ENCODE measurements at places on chromosomes 11 and 22.

DNA sequence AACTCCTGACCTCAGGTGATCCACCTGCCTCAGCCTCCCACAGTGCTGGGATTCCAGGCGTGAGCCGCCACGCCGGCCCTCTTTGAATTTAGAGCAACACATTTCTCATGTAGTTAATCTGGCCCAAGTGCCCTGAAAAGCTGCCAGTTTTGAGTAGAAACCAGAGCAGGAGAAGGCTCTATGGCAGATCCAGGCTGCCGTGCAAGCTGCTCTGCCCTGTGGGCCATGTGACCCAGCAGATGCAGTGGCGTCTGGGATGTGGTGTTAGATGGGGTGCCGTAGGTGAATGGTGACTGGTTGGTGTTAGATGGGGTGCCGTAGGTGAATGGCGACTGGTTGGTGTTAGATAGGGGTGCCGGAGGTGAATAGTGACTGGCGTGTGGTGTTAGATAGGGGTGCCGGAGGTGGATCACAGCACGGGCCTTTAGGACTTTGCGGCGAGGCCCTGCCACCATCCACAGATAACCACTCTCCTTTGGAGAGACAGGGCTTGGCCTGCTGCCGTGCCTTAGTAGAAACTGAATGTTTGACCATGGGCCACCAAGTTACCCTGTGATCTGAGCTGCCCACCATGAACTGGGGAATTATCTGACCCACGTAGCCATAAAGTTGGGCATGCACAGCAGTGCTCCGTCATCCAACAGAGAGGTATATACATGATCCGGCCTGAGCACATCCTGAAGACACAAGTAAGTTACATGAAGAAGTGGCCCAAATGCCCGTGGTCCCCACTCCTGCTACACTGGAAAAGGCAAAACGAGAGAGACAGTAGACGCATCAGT is 32.7 kb downstream of the ASCL2 start:
- DNase-seq, result no peak

DNA sequence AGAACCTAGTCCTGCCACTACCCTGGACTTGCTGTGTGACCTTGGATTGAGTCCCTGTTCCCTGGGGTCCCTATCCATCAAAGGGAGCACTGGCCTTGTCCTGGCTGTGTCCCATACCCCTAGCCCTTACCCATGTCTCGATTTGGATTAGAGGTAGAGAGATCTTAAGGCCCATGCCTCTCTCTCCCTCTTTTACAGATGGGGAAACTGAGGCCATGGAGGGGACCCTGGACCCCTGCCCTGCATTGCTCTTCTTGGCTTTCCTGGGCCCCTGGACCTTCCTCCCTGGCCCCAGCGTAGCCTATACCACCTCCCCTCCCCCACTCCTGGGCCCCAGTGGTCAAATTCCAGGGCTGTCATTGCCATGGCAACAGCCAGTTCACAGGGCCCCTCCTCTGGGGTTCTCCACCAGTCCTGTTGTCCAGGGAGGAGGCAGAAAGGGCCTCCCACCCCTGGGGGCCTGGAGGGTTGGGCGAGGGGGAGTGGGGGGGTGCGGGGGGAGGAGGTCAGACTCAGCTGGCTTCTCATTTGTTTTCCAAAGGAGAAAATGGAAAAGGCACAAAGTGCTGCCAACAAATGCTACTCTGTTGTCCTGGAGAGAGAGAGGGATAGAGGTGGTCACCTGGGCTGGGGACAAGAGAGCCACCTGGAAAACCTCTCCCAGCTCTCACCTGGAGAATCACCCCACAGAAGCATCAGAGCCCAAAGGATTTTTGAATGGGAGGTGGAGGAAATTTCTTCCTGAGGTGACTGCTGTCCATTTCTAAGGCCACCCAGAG is 23.3 kb downstream of the ARHGEF17 start:
- DNase-seq, result no peak

DNA sequence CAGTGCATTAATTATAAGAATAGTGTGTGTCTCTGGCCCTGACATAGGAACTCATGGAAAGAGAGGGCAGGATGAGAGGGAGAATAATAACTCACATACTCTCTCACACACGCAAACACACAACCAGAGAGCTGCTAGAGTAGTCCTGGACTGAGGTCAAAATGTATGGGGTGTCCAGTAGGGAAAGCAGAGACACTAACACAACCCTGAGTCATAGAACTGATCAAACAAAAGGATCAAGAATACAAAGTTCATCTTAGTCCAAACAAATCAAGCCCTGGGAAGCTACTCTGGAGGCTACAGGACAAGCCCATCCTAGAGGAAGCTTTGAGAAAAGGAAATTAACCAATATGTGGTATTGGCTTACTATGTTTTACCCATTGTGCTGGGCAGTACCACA is 178.5 kb upstream of the GUCY1A2 start:
- no peak for DNase-seq

- no peak for DNase-seq
Measured at GRCh38 chr11:10611979-10612862, 43.8 kb upstream of the LYVE1 start.

DNA sequence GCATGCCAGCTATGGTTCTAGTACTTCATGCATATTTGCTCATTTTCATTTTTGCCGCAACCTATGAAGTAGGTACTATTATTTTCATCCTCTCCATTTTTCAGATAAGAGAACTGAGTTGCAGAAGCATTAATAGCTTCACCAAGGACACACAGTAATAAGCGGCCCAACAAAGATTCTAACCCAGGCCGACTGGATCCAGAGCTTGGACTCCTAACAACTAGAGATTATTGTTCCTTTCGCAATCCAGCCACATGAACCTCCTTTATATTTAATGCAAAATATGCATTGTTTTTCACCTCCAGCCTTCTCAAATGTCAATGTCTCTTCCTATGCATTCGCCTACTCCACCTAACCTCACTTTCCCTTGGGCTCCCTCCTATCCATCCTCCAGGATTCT is 148.3 kb downstream of the CCDC34 start:
- no peak for DNase-seq

DNA sequence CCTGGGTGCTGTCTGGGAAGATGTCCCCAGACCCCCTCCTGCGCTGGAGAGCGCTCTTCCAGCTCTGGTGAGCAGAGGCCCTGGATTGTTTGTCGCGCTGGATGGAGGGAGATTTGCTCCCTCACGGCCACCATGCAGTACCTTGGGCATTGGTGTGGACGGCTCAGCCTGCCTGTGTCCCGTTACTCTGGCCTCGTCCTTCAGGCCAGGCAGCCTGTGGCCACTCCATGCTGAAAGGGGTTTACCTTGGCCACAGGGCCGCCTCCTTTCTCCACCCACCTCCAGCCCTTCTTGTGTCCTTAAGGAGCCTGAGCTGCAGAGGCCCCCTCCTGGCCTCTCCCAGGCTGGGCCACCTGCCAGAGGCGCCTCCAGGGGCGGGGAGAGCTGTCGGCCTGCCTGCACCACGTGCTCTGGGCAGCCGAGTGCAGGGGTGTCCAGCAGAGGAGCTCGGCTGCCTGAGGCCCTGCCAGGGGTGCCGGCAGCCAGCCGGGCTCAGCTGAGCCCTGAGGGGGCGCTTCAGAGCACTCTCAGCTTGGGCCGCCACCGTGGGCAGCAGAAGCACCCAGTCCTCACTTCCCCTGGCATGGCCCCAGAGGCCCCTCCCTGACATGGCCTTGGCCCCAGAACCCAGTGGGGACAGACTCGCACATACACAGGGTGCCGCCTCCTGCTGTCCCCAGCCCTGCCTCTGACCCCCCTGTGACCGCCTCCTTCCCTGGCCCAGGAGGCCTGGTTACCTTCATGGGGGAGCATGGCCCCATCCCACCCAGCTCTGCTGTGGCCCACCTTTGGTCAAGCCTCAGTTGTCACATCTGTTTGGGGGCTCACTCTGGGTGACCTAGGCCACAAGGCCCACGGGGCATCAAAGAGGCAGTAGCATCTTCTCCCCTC is 3.4 kb downstream of the CCND1 start:
- DNase-seq, result no peak

DNA sequence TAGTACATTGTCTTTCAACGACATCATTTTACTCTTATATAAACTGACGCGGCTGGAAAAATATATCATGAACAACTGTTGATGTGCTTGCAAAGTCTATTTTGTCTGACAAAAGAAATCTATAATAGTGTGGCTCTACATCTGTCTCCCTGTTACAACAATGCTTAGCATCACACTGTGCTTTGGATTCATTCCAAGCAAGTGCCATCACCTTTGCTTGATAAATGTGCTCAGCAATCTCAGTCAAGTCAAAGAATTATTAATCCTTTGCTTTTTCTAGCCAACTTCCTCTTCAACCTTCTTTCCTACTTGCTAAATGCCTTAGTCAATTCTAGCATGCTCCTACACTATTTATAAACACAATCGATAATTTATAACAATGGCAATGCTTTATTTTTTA is 140.5 kb downstream of the FCHSD2 start:
- no peak for DNase-seq

DNA sequence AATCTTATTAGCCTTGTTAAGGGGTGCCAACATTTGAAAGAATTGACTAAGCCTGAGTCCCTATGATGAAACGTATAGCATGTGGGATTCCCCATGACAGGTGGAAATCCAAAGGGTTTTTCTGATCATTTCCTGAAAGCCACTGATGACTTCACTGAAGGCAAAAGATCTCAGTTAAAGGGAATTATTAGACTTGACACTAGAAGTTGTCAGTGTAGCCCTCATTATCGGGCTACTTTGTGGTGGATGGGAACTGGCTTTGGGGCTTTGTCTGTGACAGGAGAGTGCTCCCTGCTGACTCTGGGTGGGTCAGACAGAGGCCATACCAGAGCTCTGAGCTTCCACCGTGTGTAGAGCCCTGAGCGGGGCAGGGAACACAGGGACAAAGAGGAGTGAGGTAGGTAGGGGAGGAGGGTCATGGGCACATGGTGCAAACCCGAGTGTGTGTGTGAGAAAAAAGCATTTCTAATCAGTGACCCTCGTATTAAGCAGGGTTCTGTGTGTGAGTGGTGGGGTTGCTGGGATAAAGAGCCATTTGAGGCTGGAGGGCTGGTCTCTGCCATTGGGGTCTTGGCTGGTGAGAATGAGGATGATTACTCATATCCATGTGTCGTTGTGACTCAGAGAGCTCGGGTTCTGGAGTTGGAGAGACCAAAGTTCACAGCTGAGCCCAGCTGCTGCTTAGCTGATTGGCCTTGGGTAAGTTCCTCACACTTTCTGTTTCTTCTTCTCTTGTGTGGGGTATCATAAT is 101.1 kb downstream of the GRIK4 start:
- peak; percentile 94 for DNase-seq

- no peak for DNase-seq
Measured at GRCh38 chr11:62647609-62648005, 1.2 kb upstream of the GANAB start.

DNA sequence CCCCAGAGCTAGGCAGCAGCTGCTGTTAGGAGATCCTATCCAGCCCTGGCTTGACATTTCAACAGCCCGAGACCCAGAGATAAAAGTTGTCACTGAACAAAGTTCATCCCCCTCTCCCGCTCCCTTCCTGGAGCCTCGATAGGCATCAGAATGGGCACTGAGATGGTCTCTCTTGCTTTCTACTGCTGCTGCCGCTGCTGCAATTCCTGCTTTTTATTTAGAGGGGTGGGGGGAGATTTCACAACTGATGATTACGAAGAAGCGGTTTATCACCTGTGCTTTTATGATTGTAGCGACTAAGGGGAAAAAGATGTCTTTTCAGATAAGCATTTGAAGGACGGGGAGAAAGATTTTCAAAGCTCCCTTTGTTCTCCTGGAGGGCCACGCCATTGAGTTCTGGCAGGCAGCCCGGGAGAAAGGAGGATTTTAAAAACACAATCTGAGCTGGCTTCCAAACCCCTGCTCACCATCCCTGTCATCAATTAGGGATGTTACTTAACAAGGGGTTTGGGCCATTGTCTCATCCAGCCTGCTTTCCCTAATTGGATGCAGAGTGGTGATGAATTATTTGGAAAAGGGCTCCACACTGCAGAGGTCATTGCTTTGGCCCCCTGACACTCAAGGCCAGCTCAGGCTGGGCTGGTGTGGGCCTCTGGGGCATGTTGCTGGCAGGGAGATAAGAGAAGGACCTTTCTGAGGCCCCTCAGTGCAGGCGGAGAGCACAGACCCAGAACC is 344.7 kb downstream of the BUD13 start:
- no peak for DNase-seq

GRCh38 chr11:66728693-66729385 is at the start of gene SPTBN2:
Gene SPTBN2, minus strand, starts transcription at chr11:66729216. Its CDS starts 7,976 bp downstream, at chr11:66721240.
- no peak for DNase-seq

- DNase-seq, result no peak
Measured at GRCh38 chr11:103659206-103659618, 377.2 kb upstream of the DDI1 start.

GRCh38 chr22:20628081-20628939 is 120.9 kb downstream of the MED15 start:
- DNase-seq, result no peak

DNA sequence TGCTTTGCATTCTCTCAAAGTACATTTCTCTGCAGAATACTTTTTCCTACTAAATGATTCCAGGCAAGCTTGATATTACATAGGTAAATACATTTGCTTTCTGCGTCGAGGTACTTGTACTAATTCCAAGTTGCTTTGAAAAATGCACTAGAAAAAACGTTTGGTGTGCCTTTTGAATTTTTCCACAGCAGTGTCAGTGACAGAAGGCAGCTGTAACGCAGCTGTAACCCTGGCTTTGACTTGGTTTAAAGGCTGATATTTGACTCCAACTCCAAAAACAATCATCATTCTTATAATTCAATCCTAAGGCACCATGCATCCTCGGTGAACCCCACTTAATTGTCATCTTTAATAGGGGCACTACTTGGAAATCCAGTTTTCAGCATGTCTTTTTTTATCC is 125.0 kb downstream of the MAML2 start:
- DNase-seq, result no peak

DNA sequence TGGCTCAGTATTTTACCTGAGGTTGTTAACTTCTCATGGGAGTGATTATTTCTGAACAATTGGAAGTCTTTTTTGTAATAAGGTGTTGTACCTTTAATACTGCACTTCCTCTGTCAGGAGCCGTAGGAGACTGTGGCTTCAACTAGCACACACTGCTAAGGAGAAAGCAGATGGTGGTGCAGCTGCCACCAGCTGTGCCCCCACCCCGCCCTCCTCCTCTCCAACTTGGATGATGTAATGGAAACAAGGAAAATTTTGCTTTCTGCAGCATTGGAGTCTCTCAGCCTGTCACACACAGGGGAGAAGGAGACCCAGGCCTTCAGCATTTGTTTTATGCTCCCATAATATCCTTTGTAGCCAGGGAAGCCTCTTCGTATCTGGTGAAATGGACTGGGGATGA is 91.2 kb downstream of the TEAD1 start:
- no peak for DNase-seq

- DNase-seq, result no peak
Measured at GRCh38 chr11:34825670-34826383, 90.4 kb downstream of the APIP start.

- DNase-seq, result peak; percentile 72
Measured at GRCh38 chr11:9947231-9947864, 283.5 kb downstream of the SWAP70 start.

GRCh38 chr11:125348674-125349309 is 147.3 kb downstream of the FEZ1 start:
- peak; percentile 11 for DNase-seq

- no peak for DNase-seq
Measured at GRCh38 chr22:46087816-46088277, 62.5 kb upstream of the PPARA start.

DNA sequence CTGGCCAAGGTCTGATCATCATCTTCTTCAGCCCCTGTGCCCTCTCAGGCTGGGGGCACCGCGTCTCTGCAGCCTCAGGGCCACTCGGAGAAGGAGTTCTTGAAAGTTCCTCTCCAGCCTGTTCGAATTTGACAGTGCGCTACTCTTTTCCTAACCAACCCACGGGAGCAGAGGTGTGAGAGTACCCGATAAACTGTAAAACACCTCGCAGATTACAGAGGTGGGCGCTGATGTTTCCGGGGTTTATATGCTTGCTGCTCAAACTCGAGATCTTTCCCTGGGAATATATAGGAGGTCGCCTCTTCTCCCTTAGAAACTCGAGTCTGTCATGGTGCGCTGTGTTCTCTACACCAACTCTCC is 515 bp downstream of the CTR9 start:
- no peak for DNase-seq

All from GM12865 (cell line).